ENCODE measurements at places on chromosomes 3 and 15. TPM values are rescaled to one million over a fixed set of nuclear protein-coding genes. Genes with fewer than 3 reads are reported as not detected.

GRCh38 chr3:8864402-8865350 lies 95.3 kb upstream of the OXTR start:
- no peak for DNase-seq

DNA sequence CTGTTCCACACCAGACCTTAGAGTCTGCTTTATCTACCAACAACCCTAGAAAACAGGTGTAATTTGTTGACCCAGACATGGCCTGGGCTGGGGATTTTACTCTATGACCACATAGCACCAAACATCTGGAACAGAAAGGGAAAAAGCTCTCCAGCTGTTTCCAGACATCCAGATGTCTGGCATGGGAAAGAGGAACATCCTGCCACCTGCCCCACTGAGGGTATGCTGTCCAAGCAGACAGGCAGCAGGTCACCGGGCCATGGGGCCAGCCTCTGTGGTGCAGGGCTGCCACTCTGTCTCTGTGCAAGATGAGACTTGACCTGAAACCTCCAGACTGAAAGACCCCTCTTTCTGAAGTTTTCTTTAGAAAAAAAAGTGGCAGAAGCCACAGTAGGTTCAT lies 359.3 kb upstream of the ICE2 start:
- no peak for DNase-seq

CLPX gene
- 42.9 TPM for total RNA-seq

DNA sequence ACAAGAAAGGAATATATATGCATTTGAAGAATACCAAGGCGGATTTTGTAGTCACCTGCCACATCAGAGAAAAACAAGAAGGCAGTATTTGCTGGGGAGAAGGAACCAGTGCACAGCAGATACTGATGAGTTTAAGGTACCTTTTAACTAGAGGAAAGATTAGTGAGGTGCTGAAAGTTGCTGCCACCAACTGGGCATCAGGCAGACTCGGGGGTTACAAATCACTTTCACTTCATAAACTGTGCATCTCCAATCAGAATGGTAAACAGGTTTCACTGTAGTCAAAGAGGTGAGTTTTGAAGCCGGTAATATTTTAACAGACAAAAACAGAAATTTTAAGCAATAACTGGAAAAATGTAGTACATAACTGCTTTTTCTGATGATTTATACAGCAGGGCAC lies 4.1 kb downstream of the FBN1 start:
- DNase-seq = no peak

FOXP1 gene
- 122 TPM for total RNA-seq

DNA sequence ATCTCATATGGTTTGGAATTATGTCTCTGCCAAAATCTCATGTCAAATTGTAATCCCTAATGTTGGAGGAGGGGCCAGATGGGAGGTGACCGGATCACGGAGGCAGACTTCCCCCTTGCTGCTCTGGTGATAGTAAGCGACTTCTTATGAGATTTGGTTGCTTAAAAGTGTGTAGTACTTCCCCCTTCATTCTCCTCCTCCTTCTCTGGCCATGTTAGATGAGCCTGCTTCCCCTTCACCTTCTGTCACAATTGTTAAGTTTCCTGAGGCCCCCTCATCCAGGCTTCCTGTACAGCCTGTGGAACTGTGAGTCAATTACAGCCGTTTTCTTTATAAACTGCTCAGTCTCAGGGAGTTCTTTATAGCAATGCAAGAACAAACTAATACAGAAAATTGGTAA lies 51.1 kb downstream of the NEDD4 start:
- no peak for DNase-seq

CD86 gene
- 0.95 TPM for total RNA-seq

ZMYND10 gene
- total RNA-seq = 5.1 TPM

- DNase-seq = no peak
These were observed 13.9 kb upstream of the ZBBX start for GRCh38 chr3:167394003-167394402.

PLXNA1 gene
- 2.7 TPM for total RNA-seq

GRCh38 chr3:166064476-166064875 lies 227.3 kb upstream of the BCHE start:
- no peak for DNase-seq

COL6A6 gene
- total RNA-seq = not detected

DNA sequence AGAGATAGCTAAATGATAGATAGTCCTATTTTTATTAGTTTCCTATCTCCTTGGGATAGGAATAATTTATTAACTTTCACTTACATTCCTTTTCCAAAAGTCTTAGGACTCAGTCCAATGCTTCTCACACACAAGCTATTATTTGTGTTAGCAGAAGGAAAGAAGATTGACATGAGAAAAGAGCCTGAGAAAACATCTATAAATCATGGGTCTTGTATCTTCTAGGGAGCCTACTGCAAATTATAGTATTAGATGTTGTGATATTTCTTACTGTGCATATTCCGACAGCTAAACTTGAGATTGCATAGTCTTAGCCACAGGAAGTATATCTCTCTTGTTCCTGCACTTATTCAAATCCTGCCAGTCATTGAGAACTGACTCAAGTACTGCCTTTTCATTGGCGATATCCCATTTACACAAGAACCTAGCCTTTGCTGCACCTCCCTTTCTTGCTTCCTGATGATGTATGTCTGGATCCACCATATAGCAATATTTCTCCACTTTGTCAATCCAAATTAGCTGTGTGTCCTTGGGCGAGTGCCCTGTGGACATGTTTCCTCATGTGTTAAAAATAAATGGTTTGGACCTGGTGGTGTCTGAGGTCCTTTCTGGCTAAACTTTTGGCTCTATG lies 245.1 kb upstream of the LMCD1 start:
- DNase-seq = no peak

SPINT1 gene
- total RNA-seq = 4.3 TPM

DNA sequence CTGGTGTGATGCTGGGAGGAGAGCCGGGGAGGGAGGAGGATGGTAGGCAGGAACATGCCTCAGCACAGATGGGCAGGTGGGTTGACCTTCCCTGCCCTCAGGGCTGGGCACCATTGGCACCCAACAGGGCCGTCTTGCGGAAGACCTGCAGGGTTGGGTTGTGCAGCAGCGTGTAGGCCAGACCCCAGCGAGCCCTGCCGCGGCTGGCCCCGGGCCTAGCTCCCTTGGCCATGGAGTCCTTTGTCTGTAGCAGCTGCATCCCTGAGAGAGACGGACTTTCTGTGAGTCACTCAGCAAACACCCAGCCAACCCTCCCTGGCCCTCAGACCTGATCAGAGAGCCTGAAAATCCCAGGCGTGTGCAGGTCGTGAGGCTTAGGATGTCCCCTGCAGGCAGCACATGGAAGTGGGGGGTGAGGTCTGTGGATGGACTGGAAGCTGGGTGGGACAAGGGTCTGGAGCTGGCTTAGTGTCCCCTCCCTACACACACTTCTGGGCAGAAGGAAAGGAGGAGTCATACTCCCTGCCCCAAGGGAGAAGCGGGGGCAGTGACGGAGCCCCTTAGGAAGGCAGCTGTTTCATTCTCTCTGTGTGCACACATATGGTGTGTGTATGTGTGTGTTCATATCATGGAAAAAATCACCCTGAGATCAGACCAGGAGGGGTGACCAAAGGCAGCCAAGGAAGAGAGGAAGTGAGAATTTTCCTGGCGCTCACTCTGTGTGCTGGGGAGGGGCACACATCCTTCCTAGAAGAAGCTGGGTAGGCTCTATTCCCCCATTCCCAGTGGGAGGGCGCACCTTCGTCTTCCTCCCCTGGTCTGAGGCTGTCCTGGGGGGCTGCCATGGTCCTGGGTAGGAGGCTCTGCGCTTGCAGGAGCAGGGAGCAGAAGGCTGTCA lies 6.7 kb downstream of the ISLR start:
- DNase-seq = no peak

DNA sequence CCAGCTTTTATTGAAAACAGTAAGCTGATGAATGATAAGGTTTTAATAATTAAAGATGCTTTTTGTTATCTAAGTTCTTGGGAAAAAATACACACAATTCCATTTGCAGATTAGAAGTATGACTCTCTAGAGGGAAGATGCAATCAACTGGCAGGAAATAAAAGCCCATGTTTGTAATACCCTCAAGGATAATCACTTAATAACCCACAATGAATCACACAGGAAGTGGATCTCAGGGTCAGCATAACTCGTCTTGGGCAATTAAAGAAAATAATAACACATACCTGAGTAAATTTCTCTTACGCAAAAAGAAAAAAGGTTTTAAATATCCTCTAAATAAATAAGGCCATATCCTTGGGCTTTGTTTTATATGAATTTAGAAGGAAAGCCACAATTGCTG lies 9.4 kb upstream of the EID1 start:
- DNase-seq = no peak

DNA sequence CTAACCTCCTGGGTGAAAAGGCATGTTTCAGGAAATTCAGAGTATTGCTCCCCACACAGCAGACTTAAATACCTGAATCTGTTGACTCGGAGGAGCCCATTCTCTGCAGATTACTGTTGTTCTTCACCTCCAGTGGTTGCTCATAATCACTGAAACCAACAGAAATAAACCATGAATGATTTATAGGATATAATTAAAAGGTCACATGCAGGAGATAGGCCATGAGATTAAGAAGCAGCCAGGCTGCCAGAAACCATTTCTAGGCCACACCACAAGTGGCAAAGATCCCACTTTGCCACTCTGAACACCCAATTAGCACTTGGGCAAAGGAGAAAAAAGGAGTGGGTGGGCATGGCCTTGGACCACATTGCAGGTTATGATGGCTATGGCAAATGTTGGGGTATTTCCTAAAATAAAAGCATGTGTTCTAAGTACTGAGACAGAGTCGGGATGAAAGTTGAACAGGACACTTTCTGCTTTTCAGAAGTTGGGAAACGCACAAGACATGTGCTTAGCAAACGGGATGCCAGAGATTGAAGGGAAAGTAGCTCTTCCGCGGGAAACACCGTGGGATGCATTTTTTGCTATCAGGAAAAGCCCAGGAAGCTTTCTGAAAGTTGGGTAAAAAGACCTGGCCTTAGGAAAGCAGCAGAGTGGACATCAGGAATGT lies 1.5 kb downstream of the CDC25A start:
- no peak for DNase-seq

GRCh38 chr15:85518979-85519761 lies 138.8 kb downstream of the AKAP13 start:
- DNase-seq = no peak

DNA sequence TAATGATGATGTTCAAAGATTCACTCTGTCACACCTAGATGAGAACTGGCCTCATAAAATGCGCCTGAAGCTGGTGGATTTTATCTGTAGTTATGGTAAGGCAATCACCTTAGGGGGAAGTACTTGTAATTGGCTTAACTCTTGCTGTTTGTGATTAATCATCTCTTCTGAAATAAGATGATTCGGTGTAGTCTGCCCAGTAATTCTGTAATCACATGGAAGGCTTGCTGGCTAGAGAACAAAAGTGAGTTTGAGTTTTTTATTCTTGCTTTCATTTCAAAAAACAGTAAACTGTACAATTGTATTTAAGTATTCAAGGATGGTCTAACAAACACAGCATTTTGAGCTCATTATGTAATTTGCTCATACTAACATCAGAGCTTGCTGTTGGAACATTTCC lies 72.1 kb downstream of the OTOL1 start:
- no peak for DNase-seq

DNA sequence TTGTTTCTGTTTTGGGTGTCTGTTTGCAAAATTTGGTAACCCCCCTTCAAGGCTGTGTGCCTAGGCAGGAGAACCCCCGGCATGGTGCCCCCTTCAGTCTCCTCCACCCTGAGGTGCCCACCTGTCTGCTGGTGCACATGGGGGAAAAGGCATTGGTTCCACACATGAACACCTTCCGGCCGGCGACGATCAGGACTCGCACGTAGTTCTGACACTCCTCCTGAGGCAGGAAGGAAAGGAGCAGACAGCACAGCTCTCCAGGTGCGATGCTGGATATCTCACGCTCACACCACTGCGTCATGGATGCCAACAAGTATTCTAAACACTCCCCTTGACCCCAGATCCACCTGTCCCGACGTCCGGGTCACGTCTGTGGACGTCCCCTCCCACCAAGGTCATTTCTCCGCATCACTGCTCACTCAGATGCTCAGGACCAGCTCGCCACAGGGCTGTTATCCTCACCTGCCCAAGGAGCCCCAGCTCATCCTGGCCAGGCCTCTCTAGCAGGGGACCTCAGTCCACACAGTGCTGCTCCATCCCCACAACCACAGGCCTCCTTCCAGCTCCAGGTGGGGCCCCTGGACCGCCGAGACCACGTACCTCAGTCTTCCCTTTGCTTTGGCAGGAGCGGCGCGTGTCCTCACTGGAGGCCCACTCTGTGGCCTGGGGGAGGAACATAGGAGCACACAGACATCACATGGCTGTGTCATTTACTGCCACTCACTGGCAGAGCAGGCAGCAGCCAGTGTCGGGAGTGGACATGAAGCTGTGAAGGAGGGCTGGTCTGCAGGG lies 99.0 kb downstream of the SEMA5B start:
- DNase-seq = no peak

- no peak for DNase-seq
These were observed 250.0 kb upstream of the PROK2 start for GRCh38 chr3:72034986-72035385.

- no peak for DNase-seq
These were observed 100.8 kb upstream of the ABHD17C start for GRCh38 chr15:80594091-80594889.

APOD gene
- not detected for total RNA-seq
